ENCODE measurements at places on chromosomes 1 and 21.

- no peak for DNase-seq
Observed at GRCh38 chr1:178506177-178506576, 6.7 kb upstream of the TEX35 start.

GRCh38 chr1:27561124-27561899 lies 42.6 kb downstream of the AHDC1 start:
- no peak for DNase-seq

DNA sequence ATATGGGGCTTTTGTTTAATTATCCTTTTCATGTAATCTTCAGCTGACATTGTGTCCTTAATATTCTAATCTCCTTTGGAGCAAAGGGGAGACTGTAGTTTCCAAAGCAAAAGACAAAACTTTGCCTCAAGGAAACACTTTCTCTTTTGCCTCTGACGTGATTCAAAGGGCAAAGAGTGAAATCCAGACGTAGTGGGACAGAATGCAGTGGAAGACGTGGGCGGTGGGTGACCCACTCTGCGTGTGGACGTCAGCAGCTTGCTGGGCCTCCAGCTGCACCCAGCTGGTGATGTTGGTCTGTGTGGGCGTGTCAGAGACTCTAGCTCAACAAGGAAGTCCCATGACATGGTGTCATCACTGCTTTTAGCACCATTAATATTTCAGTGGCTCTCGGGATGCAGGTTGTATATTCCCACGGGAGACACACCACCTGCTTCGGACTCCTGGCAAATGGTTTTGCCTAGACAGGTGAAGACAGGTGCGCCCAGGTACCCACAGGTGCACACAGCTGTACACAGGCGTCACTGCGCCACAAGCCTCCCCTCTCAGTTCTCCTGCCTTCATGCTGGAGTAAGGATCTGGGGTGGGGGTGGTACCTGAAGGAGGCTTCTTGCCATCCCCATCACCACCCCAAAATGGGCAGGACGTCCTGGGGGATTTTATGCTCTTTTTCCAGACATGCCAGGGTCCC lies 292.1 kb upstream of the VAMP3 start:
- peak; percentile 5 for DNase-seq

- DNase-seq: no peak
Observed at GRCh38 chr1:211340622-211341507, 14.2 kb downstream of the TRAF5 start.

GRCh38 chr1:1881727-1882126 lies 9.2 kb downstream of the GNB1 start:
- no peak for DNase-seq

DNA sequence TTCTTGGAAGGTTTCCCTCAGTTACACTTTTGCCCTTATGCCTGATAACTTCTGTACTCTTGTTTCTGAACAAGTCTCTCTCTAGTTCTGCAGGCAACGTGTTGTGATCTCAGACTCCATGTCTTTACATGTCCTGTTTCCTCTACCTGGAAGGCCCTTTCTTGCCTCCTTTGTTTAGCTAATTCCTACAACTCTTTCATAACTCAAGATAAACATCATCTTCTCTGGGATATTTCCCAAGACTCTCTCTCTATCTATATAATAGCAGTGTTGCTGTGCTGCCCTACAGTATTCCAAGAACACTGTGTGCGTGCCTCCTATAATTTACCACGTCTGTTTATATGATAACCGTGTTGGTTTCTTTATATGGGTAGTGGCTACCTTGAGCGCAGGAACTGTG lies 47.8 kb downstream of the CHRM3 start:
- DNase-seq: no peak

Data from NCI-H748 treated with DMSO at 0.1 percent for 48 hours (cell line).